Osteoblast (primary cell): ENCODE measurements at places on chromosomes 1 and 21. TPM values are rescaled to one million over a fixed set of nuclear protein-coding genes. Genes with fewer than 3 reads are reported as not detected.

The FAM78B gene
- total RNA-seq, result 0.29 and 0.36 TPM in 2 replicates

The SPTA1 gene
- under 0.01 TPM in 2 replicates for total RNA-seq

The OR2L3 gene
- under 0.01 TPM in 1 of 2 replicates, not detected in the other for total RNA-seq

The CSMD2 gene
- total RNA-seq, result 0.36 and 0.88 TPM in 2 replicates

The UMODL1 gene
- under 0.01 TPM in 1 of 2 replicates, not detected in the other for total RNA-seq

The RSBN1 gene
- total RNA-seq, result 14.5 and 15.3 TPM in 2 replicates

The COL6A1 gene
- 1,531 and 1,612 TPM in 2 replicates for total RNA-seq

The ANGPTL3 gene
- under 0.01 TPM in 1 of 2 replicates, not detected in the other for total RNA-seq

The SLC9C2 gene
- total RNA-seq, result not detected in 2 replicates

The GPR37L1 gene
- not detected in 2 replicates for total RNA-seq

The CA6 gene
- total RNA-seq, result not detected in 2 replicates

The SESN2 gene
- 56.3 and 59.7 TPM in 2 replicates for total RNA-seq

The OR2L13 gene
- total RNA-seq, result under 0.01 TPM in 1 of 2 replicates, not detected in the other

The BCL10 gene
- 30.4 and 35.7 TPM in 2 replicates for total RNA-seq

The TLR5 gene
- under 0.01 and 0.88 TPM in 2 replicates for total RNA-seq

The PDXK gene
- total RNA-seq, result 88.4 and 89.4 TPM in 2 replicates

The HCN3 gene
- 2.5 and 2.9 TPM in 2 replicates for total RNA-seq

The TACSTD2 gene
- total RNA-seq, result under 0.01 and 0.29 TPM in 2 replicates

The RGS8 gene
- total RNA-seq, result not detected in 2 replicates

The OLIG2 gene
- not detected in 2 replicates for total RNA-seq

The RIPPLY3 gene
- total RNA-seq, result not detected in 2 replicates

The INTS11 gene
- 53.3 and 59.7 TPM in 2 replicates for total RNA-seq

The FLVCR1 gene
- total RNA-seq, result 5.4 and 11.2 TPM in 2 replicates

The CYYR1 gene
- total RNA-seq, result under 0.01 TPM in 1 of 2 replicates, not detected in the other

The SELENBP1 gene
- 28.3 and 42.0 TPM in 2 replicates for total RNA-seq

The OR2T2 gene
- total RNA-seq, result not detected in 2 replicates

The CAMSAP2 gene
- 50.3 and 55.7 TPM in 2 replicates for total RNA-seq

The NASP gene
- 25.9 and 27.5 TPM in 2 replicates for total RNA-seq

The C1orf116 gene
- total RNA-seq, result not detected in 2 replicates

The ARHGEF16 gene
- not detected in 2 replicates for total RNA-seq

The PSMG1 gene
- total RNA-seq, result 56.0 and 61.2 TPM in 2 replicates

The MAB21L3 gene
- 0.29 and 0.36 TPM in 2 replicates for total RNA-seq

The LRRN2 gene
- under 0.01 TPM in 1 of 2 replicates, not detected in the other for total RNA-seq

The AXDND1 gene
- under 0.01 and 0.72 TPM in 2 replicates for total RNA-seq

The MDM4 gene
- total RNA-seq, result 40.2 and 47.7 TPM in 2 replicates

The PLA2G2D gene
- total RNA-seq, result not detected in 2 replicates

The B3GALT5 gene
- total RNA-seq, result under 0.01 TPM in 2 replicates
